Stimulated activated CD8-positive, alpha-beta memory T cell treated with anti-CD3 and anti-CD28 coated beads, Interleukin-7, amount 100 ng/mL, for 1 hour (primary cell): ENCODE measurements at places on chromosomes 3 and 15.

GRCh38 chr3:107907996-107908395 lies 182.8 kb downstream of the CD47 start:
- DNase-seq, result no peak

GRCh38 chr3:108159105-108159504 lies 63.1 kb downstream of the IFT57 start:
- no peak for DNase-seq

DNA sequence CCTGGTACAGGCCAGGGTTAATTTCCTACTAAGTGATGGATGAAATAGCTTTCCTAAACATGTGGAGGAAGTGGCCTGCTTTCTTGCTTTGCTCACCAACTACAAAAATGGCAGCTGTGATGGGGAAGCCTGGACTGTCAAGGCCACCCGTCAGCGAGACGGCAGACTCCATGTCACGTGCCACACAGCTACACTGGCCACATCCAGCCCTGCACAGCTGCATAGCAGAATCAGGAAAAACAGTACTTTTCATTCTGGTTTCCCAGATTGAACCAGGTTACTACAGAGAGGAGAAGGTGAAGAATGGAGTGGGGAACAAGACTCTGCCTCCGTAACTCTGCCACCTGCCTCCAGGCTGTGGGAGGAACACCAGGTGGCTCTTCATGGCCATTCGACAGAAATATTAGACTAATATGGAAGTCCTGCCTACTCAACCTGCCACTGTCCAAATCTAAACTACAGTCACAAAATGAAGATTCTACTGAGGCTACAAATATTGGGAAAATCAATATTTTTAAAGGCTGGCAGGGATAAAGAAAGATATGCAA lies 174.3 kb downstream of the MAGI1 start:
- DNase-seq, result no peak

DNA sequence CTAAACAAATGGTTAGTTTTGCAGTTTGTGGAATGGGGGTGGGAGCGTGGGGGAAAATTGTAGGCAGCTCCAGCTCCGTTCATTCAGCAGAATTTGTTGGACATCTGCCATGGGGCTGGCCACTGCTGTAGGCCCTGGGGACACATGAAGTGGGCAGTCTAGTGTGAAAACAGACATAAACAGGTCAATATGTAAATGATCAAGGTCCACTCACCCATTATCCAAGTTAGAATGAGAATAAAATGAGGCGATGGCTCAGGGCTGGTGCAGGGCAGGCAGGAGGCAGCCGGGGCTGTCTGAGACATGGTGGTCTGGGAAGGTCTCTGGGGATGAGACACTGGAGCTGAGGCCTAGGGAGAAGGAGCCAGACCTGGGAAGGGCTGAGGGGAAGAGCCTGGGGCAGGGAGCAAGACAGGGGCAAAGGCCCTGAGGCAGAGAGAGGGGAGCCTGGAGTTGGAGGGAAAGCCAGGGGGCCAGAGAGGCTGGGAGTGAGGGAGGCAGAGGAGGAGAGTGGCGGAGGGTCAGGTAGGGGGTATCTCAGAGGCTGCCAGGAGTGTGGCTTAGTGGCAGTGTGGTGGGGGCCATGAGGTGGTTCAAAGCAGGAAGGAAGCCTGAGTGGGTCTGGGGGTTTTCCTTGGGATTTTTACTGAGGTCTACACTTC lies 6.2 kb upstream of the SLC6A6 start:
- no peak for DNase-seq

GRCh38 chr15:75872403-75872990 lies 29.2 kb downstream of the UBE2Q2 start:
- no peak for DNase-seq

- no peak for DNase-seq
Measured at GRCh38 chr15:41950489-41950888, 21.9 kb downstream of the EHD4 start.

DNA sequence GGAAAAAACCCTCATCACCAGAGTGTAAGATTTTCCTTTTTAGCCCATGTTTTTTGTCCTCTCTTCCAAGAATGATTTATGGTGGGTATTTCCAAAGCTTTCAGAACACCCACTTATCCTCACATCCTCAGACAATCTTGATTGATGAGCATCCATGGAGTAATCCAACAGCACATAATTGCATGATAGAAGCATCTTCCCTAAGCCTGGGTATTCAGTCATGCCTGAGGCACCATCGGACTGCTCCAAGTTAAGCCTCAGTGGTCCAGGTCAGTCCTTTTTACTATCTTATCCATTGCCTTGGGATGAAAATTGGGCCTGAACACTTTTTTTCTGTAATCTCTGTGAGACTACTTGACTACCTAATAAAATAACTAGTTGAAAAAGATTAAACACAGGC lies 676.0 kb upstream of the SEMA6D start:
- DNase-seq, result no peak

- no peak for DNase-seq
Measured at GRCh38 chr3:13021141-13022114, 51.8 kb downstream of the IQSEC1 start.

GRCh38 chr3:126508564-126508964 lies 9.0 kb downstream of the UROC1 start:
- DNase-seq, result no peak

GRCh38 chr3:153762411-153763235 lies 358.6 kb upstream of the ARHGEF26 start:
- no peak for DNase-seq

GRCh38 chr3:67381667-67382272 lies 272.6 kb downstream of the SUCLG2 start:
- no peak for DNase-seq

DNA sequence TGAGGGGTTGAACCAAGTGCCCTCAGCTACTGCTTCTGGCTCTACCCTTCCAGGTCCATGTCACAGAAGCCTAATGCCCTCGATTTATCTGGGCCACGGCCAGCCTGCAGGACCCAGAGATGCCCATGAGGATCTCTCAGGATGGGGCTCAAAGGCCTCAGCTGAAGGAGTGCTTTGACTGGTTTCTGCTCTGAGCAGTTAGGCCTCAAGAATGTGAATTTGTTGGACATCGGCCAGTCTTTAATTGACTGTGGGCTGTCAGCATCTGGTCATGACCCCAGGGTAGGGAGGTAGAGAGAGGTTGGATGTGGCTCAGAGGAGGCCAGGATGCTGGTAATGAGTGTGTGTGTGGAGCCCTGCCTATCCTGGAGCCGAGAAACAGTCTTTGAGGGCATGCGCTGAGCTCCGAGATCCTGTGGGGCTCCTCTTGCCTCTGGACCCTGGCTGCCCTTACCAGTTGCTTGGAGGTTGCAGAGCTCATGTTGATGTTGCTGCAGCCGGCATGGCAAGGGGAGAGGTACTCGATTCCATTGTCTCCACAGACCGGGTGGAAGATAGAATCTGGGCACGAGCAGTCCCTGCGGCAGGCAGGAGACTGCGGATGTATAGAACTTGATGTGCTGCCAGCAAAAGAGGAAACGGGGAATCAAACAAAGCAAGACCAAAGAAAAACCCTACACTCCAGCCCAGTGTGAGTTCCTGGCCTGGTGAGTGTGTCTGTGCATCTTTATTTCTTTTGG lies 49.1 kb upstream of the RAB6B start:
- DNase-seq, result no peak

GRCh38 chr3:190543671-190544070 lies 29.8 kb downstream of the IL1RAP start:
- DNase-seq, result no peak

DNA sequence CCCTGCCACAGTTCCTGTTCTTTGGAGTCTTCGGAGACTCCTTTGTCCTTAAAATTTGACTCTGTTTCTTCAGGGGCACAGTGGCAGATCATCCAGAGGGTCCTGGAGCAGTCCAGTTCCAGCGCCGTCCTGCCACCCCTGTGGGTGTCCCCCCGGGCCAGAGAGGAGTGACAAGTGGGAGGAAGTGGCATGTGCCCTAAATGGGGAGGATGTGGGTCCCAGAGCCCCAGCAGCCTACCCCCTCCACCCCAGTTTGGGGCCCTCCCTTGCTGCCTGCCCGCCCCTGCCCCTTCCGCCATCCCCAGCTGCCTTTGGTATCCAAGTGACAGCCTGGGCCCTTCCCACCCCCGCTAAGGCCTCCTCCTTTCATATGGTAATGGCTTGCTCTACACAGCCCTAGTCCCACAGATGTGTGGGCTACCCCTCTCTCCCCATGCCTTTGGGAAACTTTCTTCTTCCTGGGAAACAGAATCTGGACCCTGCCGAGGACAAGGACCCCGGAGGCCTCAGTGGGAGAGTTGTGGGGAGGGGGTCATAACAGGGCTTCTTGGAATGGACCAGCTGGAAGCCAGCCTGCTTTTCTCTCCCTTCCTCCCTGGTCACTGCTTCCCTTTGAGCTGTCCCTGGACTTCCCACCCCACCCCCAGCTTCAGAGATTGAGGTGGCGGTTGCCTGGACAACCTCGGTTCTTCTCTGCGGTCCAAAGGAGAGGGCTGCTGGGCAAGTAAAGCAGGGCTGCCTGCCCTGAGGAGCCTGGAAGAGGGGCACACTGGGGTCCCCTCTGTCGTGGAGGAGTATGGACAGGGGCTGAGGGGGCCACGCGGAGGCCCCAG lies 43.2 kb downstream of the KLHL25 start:
- no peak for DNase-seq

- DNase-seq, result no peak
Measured at GRCh38 chr3:21613372-21614070, 137.5 kb downstream of the ZNF385D start.

DNA sequence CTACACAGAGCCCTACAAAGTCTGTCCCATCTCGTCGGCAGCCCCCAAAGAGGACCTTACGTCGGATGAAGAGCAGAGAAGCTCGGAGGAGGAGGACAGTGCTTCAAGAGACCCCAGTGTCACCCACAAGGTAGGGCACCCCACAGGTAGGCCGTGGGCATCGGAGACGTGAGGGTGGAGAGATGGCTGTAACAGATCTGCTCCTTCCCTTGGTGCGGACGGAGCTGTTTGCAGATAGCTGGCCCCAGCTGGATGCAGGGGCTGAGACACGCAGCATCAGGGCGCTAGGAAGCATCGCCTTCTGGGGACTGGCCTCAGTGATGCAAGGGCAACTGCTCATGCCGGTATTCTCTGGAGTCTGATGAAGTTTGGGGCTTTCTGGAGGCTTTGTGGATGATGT lies 45.4 kb downstream of the FGD5 start:
- DNase-seq, result no peak

- DNase-seq, result no peak
Measured at GRCh38 chr3:73622091-73622805, 2.5 kb downstream of the PDZRN3 start.

DNA sequence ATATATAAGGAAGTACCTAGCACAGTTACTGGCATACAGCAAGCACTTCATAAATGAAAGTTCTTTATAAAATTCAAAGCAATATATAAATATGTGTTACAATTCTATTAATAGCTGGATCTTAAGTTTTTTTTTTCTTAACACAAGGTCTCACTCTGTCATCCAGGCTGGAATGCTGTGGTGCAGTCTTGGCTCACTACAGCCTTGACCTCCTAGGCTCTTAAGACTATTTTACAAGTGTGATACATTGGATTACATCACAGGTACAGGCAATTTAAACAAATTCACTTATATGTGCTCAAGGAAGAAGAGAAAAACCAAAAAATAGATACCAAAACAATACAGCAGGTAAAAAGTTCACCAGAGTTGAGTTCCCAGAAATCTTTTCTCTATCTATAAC lies 60.6 kb downstream of the ZNF280D start:
- DNase-seq, result no peak

DNA sequence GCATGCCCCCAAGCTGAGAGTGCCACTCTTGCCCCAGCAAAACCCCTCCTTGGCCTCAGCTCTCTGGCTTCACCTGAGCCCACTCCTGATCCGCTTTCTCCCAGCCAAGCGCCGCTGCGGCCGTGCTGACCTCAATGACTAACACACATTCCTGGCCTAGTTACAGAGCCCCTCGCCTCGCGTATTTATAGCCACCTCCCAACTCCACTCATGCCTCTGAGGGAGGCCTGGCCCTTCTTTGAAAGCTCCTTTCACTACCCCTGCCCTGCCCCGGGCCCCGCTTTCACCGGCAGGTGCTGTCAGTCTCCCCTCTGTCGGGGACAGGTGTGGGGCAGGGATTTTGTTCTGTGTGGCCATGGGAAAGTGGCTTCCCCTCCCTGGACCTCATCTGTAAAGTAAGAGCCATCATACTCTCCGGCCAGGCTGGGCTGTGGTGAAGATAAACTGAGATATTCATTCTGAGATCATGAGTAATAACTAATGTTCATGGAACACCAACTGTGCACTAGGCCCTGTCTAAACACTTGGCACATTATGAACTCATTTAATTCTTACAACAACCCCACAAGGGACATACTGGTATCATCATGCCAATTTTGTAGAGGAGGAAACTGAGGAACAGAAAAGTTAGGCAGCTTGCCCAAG lies 13.2 kb upstream of the ATP2B2 start:
- no peak for DNase-seq

- no peak for DNase-seq
Measured at GRCh38 chr3:191143224-191143623, 55.8 kb upstream of the OSTN start.

DNA sequence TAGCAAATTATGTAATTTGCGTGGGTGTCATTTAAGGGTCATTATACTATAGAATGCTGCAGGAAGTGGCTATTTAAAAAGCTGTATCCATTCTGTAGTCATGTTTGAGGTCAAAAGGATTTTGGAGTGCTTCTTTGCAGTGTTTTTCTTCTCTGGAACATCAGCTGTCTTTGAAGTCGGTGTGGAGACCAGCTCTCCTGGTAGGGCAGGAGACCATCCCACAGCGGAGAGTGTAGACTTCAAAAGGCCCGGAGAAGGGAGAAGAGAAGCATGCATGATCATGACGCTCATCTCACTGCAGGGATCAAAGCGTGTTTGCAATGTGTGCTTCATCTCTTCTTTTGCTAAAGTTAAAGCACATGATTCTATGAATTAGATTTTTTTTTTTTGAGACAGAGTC lies 19.9 kb downstream of the PXK start:
- DNase-seq, result no peak

DNA sequence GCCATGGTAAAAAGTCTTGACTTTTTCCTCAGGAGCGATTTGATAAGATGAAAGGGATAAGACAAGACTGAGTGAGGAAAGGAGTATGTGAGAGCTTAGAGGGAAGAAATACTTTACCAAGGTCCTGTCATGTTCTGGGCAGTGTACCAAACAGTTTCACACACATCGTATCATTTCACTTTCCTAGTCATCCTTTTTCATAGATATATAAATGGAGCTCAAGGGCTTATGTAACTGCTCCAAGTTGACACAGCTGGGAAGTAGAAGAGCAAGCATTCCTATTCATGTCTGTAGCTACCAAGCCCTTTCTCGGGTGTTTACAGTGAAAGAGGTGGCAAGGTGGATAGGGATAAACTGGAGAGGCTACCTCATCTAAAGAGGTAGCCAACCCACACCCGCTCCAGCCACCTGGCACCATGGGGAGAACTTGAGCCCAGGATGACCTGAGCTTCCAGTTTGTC lies 57.4 kb downstream of the MRPS25 start:
- DNase-seq, result no peak
